ENCODE measurements at places on chromosomes 2 and 18.

GRCh38 chr2:205908212-205909183 is 177.5 kb downstream of the INO80D start:
- peaks cover 9% of the 10 kb centered on the region for H3K36me3 ChIP-seq
- H3K27ac ChIP-seq = peak overlapping the region; percentile 73
- no peak overlapping the region for H3K4me3 ChIP-seq
- H3K4me1 ChIP-seq = peaks cover 67% of the 10 kb centered on the region

GRCh38 chr2:182069908-182070307 is 84.3 kb downstream of the PPP1R1C start:
- DNase-seq = no peak
- H3K36me3 ChIP-seq = no peaks in the 10 kb centered on the region
- H3K4me3 ChIP-seq = no peak overlapping the region
- no peak overlapping the region for H3K27ac ChIP-seq
- H3K4me1 ChIP-seq = no peaks in the 10 kb centered on the region

- H3K27me3 ChIP-seq = peaks cover 3% of the 10 kb centered on the region
- DNase-seq = no peak
- no peaks in the 10 kb centered on the region for H3K36me3 ChIP-seq
- no peak overlapping the region for H3K4me3 ChIP-seq
These were observed 308.8 kb downstream of the DCDC2C start for GRCh38 chr2:4012197-4012596.

DNA sequence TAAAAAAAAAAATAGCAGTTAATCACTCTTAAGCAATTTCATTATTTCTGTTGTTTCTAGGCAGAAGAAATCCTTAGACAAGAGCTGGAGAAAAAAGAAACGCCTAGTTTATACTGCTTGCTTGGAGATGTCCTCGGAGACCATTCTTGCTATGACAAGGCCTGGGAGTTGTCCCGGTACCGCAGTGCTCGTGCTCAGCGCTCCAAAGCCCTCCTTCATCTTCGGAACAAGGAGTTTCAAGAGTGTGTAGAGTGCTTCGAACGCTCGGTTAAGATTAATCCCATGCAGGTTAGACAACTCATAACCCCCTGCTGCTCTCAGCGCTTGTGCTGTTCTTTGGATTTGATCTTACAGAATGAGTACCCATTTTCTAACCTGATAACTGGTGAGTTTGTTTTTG is 130.4 kb downstream of the TTC27 start:
- no peak overlapping the region for H3K4me3 ChIP-seq
- no peaks in the 10 kb centered on the region for H3K27me3 ChIP-seq
- H3K27ac ChIP-seq = no peak overlapping the region

DNA sequence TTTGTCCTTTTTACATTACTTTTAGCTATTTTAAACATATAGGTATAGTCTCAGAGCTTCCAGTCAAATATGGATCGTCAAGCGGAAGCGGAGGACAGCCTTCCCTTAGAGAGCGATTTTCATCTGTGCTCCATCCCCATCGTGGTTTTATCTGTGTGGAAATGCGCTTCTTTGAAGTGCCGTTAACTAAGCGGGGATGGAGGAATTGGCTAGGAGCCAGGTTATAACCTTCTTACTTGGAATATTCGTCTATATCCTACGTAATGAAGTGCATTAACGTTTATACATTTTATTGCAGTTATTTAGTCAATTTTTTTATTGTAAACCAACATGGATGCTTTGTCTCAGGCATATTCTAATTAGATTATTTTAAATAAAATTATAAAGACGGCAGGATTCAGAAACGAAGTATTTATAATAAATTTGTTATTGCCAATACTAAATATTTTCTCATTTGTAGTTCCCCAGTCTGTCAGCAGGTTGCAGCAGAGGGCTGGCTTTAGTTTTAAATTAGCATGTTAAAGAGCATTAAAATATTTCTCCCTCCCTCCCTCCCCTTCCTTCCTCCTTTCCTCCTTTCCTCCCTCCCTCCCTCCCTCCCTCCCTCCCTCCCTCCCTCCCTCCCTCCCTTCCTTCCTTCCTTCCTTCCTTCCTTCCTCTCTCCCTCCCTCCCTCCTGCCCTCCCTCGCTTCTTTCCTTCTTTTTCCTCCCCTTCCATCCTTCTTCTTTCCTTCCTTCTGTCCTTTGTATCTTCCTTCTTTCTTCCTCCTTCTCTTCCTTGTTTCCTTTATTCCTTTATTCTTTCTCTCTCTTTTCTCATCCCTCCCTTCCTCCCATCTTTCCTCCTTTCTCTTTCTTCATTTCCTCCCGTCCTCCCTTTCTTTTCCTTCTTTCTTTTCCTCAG is 80.6 kb upstream of the DOCK10 start:
- peak; percentile 18 for DNase-seq
- no peak overlapping the region for H3K27ac ChIP-seq
- H3K4me1 ChIP-seq = no peaks in the 10 kb centered on the region
- H3K4me3 ChIP-seq = no peak overlapping the region
- H3K36me3 ChIP-seq = no peaks in the 10 kb centered on the region
- H3K27me3 ChIP-seq = no peaks in the 10 kb centered on the region

- no peak overlapping the region for H3K27ac ChIP-seq
- H3K27me3 ChIP-seq = no peaks in the 10 kb centered on the region
- H3K36me3 ChIP-seq = peaks cover 57% of the 10 kb centered on the region
- H3K4me1 ChIP-seq = peaks cover 5% of the 10 kb centered on the region
These were observed 7.4 kb downstream of the MCEE start for GRCh38 chr2:71122387-71123298.

DNA sequence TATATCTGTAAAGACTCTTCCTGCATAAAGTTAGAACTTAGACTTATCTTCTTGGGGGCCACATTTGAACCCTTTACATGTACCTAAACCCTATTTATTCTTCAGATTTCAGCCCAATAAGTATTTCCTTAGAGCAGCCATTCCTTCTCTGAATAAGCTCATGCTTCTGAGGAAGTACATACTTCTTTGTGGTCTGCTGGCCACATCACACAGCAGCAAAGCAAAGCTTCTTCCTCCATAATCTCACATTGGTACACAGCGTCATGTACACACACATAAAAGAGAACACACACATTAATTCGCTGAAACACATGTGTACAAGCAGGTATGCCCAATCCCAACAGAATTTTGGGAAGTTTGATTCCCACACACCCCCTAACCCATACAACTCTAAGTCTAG is 331.0 kb downstream of the CDH2 start:
- H3K4me3 ChIP-seq = no peak overlapping the region
- H3K36me3 ChIP-seq = no peaks in the 10 kb centered on the region
- no peak for DNase-seq
- H3K27me3 ChIP-seq = no peaks in the 10 kb centered on the region
- peaks cover 17% of the 10 kb centered on the region for H3K4me1 ChIP-seq

DNA sequence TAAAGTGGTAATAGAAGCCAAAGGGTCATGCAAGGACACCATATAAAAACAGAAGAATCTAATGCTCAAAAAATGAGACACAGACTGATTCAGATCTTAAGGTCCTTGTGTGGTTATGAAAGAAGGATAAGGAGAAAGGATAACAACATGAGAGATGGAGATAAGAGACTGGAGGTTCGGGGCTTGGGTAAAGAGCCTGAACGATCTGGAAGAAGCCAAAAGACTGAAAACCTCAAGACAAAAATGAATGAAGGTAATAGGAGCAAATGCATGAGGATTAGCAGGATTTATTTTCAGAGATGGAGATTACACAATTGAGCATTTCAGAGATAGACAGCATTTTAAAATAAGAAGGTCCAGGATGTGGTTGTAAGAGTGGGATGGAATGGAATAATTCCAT is 26.1 kb downstream of the STK17B start:
- no peaks in the 10 kb centered on the region for H3K27me3 ChIP-seq
- no peak for DNase-seq
- H3K27ac ChIP-seq = no peak overlapping the region
- no peak overlapping the region for H3K4me3 ChIP-seq
- peaks cover 24% of the 10 kb centered on the region for H3K36me3 ChIP-seq

- peaks cover 4% of the 10 kb centered on the region for H3K4me1 ChIP-seq
- H3K4me3 ChIP-seq = no peak overlapping the region
- H3K27ac ChIP-seq = no peak overlapping the region
- no peak for DNase-seq
- H3K27me3 ChIP-seq = peaks cover 7% of the 10 kb centered on the region
These were observed 132.1 kb upstream of the DNMT3A start for GRCh38 chr2:25473758-25474340.

DNA sequence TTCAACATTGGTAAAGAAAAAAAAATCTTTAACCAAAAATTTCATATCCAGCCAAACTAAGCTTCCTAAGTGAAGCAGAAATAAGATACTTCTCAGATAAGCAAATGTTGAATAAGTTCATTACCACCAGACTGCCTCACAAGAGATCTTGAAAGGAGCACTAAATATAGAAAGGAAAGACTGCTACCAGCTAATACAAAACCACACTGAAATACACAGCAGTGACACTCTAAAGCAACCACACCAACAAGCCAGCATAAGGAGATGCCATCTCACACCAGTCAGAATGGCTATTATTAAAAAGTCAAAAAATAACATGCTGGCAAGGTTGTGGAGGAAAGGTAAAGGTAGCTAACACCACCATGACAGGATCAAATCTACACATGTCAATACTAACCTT is 74.0 kb upstream of the LHCGR start:
- no peaks in the 10 kb centered on the region for H3K4me1 ChIP-seq
- no peaks in the 10 kb centered on the region for H3K36me3 ChIP-seq
- no peak overlapping the region for H3K4me3 ChIP-seq
- no peak overlapping the region for H3K27ac ChIP-seq
- no peaks in the 10 kb centered on the region for H3K27me3 ChIP-seq
- DNase-seq = no peak

- H3K27ac ChIP-seq = no peak overlapping the region
- peaks cover 67% of the 10 kb centered on the region for H3K36me3 ChIP-seq
- H3K4me3 ChIP-seq = no peak overlapping the region
- no peaks in the 10 kb centered on the region for H3K27me3 ChIP-seq
These were observed 17.5 kb downstream of the AFG3L2 start for GRCh38 chr18:12359515-12359927.

DNA sequence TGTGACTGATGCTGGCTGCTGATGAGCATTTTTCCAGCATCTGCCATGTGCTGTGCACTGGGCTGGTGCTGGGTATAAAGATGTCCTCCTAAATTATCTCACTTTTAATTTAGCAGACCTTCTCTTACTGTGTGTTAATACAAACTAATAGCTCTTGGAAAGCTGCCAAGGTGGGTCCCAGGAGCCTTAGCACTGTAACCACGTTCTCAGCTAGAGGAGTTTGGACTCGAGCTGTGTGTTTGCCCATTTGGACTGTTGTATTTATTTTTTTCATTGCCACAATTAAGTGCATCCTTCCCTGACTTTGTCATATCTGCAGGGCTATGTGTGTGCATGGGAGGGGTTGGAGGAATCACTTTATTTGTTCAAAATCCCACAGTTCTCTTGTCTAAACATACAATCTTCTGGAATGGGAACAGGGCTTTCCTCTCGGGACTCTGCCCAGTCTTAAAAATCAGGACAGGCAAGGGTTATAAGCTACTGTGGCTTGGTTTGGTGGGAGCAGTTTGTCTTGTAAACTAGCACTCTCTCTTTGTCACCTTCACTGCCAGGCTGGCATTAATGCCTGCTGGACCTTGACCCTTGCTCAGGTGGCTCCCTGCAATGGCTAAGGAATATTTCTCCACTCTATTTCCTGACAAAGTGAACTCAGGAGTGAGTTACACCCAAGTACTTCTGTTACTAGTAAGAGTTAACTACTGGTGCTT is 129.7 kb upstream of the MGAT5 start:
- H3K4me3 ChIP-seq = no peak overlapping the region
- H3K4me1 ChIP-seq = peaks cover 79% of the 10 kb centered on the region
- H3K27ac ChIP-seq = no peak overlapping the region
- H3K27me3 ChIP-seq = no peaks in the 10 kb centered on the region
- no peak for DNase-seq
- H3K36me3 ChIP-seq = peaks cover 12% of the 10 kb centered on the region

GRCh38 chr18:79624356-79625170 is 55.0 kb upstream of the CTDP1 start:
- no peaks in the 10 kb centered on the region for H3K36me3 ChIP-seq
- H3K27ac ChIP-seq = no peak overlapping the region
- H3K4me1 ChIP-seq = peaks cover 17% of the 10 kb centered on the region
- no peak for DNase-seq

- no peaks in the 10 kb centered on the region for H3K4me1 ChIP-seq
- no peak overlapping the region for H3K4me3 ChIP-seq
- H3K27ac ChIP-seq = no peak overlapping the region
These were observed 172.8 kb downstream of the CYP26B1 start for GRCh38 chr2:71974846-71975245.

DNA sequence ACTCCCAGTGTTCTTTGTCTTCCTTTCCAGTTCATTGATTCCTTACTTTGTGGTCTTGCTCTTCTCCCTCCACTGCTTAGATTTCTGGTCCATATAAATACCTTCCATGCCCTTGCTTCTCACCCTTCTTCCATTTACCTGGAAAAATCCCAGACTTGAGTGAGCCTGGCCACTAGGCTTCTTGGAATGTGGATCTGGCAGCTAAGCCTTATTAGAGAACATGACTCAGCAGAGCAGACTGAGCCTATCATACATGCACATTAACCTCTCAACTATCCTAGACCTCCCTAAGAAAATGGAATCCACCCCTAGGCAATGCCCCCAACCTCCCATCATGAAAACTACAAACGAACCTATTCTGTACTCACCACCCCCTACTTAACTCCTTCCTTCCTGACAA is 127.7 kb downstream of the RHBDD1 start:
- no peak for DNase-seq
- H3K4me1 ChIP-seq = no peaks in the 10 kb centered on the region

DNA sequence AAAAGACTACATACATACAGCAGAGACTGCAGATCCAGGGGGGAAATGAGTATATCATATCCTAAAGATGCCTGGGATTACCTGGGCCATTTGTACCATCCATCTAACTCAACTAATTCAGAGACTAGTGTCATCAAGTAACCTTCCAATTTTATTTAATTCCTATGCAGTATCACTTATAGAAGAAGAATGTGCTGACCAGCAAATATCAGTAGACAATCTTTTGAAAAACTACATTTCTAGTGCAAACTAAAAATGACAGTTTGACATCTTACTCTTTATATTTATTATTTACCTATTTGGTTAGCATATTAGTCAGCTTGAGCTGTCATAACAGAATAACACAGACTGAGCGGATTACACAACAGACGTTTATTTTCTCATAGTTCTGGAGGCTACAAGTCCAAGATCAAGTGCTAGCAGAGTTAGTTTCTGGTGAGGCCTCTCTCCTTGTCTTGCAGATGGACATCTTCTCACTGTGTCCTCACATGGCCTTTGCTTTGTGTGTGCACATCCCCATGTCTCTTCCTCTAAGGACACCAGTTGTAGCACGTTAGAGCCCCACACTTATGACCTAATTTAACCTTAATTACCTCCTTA is 47.0 kb downstream of the NCKAP5 start:
- H3K4me3 ChIP-seq = no peak overlapping the region
- H3K36me3 ChIP-seq = no peaks in the 10 kb centered on the region
- H3K27ac ChIP-seq = no peak overlapping the region
- H3K4me1 ChIP-seq = no peaks in the 10 kb centered on the region
- H3K27me3 ChIP-seq = no peaks in the 10 kb centered on the region

GRCh38 chr2:228318218-228318617 is 136.7 kb upstream of the SPHKAP start:
- peak; percentile 28 for DNase-seq
- no peaks in the 10 kb centered on the region for H3K27me3 ChIP-seq
- H3K36me3 ChIP-seq = no peaks in the 10 kb centered on the region
- no peak overlapping the region for H3K27ac ChIP-seq

- H3K27me3 ChIP-seq = peaks cover 58% of the 10 kb centered on the region
- no peaks in the 10 kb centered on the region for H3K36me3 ChIP-seq
- H3K27ac ChIP-seq = no peak overlapping the region
These were observed 75.1 kb downstream of the CIB4 start for GRCh38 chr2:26566081-26566375.

All from nephron progenitor cell (in vitro differentiated cells).